ENCODE measurements at places on chromosomes 1 and 21.

GRCh38 chr21:42929969-42930368, 4.5 kb upstream of the ERVH48-1 start:
- DNase-seq: no peak

GRCh38 chr1:14396100-14396499, 202.4 kb upstream of the KAZN start:
- no peak for DNase-seq

GRCh38 chr1:171683870-171684269, 31.4 kb upstream of the MYOC start:
- no peak for DNase-seq

DNA sequence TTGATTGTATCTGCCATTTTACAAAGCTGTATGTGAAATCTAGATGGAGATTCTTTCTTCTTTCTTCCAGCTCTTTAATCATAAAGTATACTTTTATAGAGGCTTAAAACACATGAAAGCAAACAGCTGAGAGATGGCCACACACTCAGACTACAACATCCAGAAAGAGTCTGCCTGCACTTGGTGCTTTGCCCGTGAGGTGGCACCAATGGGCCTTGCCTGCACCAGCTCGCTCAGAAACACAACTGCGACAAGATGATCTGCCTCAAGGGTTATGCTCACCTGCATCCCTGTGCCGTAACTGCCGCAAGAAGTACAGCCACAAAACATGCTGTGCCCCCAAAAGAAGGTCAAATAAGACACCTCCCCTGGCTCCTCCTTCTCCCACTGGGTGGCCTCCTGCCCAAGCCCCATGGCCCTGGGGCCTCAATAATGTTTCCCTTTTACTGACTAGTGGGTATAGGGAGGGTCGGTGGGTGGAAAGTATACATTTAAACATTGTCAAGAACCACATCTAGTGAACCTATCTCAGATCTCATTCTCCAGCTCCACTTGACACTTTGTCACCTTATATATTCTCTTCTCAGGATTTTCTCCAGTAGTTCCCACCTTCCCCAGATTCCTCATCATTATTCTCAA, 66.7 kb upstream of the ANGPTL3 start:
- peak; percentile 27 for DNase-seq

GRCh38 chr1:9881838-9882249, 28.2 kb downstream of the CTNNBIP1 start:
- no peak for DNase-seq

DNA sequence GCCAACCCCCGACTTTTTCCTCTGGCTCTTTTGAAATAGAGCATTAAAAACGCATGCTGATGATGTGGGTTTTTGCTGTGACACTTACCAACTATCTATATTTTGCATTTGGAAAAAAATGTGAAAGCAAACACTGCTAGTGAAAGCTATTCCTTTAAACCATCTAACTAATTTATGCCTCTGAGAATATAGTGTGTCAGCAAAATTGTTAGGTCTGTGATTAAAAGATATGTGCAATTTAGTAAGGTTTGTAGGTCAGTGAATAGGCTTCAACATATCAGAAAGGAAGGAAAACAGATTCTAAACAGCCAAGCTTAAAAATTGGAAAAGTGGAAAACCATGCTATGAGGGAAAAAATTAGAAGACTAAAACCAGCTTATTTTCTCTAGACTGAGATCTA, 1929.3 kb downstream of the NCAM2 start:
- no peak for DNase-seq

DNA sequence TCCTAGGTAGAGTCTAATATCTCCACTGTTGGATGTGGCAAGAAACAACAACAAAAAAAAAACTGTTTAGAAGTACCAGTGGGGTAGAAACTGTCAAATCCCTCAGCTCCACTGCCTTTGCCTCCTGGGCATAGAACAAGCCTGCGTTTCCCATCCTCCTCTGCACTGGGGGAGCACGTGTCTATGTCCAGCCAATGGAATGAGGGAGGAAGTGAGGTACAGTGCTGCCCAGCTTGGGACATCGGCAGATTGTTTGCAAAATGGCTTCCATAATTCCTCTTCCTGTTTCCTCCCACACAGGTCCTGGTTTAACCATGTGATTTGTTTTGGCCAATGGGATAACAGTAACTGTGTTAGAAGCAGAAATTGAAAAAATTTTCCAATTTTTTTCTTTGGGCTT, 39.1 kb downstream of the PSMG1 start:
- DNase-seq: no peak

GRCh38 chr1:29599071-29599470, 362.7 kb downstream of the PTPRU start:
- DNase-seq: no peak

DNA sequence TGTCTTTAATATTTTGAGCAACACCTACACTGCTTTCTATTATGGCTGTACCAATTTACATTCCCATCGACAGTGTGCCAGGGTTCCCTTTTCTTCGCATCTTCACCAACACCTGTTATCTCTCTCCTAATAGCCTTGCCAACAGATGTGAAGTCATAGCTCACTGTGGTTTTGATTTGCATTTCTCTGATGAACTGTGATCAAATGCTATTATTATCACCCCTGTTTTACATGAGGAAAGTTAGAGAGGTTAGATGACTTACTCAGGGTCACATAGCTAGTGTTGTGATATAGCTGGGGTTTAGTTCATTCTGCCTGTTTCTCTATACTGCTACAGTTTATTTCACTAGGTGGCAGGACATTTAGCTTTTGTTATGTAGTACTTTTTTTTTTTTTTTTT, 204.1 kb downstream of the FMN2 start:
- DNase-seq: no peak

- DNase-seq: no peak
These were observed 2.4 kb downstream of the PGLYRP4 start for GRCh38 chr1:153346077-153346723.

DNA sequence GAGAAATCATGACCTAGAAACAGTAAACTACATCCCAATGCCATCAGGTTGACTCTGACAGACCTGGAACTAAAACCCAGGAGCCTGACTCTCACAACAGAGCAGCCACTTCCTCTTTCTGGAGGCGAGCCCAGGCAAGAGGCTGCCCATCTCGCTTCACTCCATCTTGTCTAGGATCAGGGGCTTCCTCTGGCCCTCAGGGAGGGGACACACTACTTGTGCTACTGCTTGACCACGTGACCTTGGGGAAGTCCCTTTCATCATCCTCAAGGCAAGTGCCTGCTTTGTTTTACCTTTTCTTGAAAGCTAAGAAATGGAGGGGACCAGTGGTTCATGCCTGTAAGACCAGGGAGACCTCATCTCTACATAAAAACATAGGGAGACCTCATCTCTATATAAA, 2.6 kb upstream of the TENT5B start:
- no peak for DNase-seq

GRCh38 chr1:94456736-94457135, 38.5 kb downstream of the ABCD3 start:
- DNase-seq: no peak

DNA sequence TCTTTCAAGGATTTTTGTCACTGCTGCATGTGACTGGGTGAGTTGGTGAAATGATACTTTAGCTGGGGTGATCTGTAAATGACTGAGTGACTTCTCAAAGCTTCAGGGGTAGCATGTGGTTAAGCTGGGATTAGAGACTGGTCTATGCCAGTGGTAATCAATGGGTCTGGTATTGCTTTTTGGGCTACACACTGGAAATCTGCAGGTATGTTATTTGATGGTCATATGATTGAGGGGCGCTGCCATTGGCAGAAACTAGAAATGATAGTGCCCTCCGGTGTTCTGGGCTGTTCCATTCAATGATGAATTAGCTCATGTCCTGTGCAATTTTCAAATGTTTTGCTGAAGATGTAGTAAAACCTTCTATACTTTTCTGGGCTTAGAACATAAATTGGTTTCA, 39.7 kb upstream of the DNAJC6 start:
- DNase-seq: no peak

- no peak for DNase-seq
These were observed 118.1 kb upstream of the SGIP1 start for GRCh38 chr1:66415866-66416265.

DNA sequence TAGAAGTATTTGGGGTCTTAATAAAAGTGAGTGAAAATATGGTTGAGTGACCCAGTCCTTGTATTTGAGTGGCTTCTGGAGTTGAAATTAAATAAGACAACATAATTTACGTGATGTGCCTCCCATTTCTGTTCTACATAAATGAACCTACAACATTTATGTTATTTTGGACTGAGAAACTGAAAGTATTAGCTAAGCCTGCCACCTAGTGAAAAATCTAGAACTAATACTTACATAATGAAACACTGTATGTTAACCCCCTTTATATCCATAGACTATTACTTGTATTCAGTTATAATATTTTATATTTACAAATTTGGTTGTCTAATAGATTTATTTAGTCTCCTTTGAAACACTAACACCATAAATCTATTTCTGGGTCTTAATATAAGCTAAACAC, 298.9 kb downstream of the KCNT2 start:
- DNase-seq: peak; percentile 20

DNA sequence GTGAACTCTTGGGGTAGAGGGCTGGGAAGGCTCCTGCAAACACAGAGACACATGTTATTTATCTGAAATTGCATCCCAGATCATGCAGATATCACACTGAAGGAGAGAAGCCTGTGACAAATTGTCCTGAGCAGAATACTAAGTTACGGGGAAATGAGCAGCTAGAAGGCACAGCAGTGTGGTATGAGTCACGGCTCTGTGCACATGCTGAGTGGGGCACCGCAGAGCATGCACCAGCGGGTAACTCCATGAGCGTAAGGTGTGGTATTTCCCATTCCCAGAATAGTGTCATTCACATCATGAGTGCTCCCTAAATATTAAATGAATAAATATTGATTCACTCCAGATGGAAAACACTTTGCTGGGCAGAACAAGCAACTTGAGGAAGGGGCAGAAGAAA, 21.3 kb upstream of the FCRL2 start:
- DNase-seq: no peak

DNA sequence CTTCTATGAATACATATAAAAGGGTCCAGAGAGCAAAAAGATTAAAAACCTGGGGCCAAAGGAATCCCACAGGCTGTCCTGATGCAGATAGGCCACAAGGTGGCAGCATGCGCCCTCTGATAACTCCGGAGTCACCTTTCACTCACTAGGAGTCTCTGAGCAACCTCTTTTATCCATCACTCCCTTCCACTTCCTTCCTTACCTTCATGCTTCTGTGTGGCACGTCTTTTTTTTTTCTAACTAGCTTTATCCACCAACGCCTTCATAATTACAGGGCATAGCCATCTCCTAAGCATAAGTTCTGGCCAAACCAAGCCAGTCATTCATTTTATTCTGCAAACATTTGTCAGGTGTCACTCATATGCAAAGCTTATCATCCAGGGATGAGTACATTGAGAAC, 3.9 kb upstream of the PGLYRP4 start:
- DNase-seq: peak; percentile 66

DNA sequence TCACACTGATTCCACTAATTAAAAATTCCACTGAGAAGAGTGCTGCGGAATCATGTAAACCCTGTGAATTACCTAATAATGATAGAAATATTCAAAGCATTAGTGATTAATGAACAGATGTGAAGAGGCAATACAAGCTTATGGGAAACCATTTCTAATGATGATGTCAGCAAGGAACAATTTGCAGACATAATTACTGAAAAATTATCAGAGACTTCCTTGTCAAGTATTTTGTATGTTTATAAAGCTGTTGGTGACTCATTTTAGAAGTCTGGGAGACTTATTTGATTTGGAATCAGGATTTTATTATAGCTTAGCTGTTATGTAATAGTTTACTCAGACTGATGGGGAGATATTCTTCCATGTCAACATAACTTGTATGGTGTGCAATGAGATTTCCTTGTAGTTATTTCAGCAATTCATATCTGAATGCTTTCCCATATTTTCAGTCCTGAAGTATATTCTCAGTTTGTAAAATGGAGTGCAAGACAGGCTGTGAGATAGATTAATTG, 135.5 kb downstream of the TGFB2 start:
- no peak for DNase-seq
